Fibroblast of skin of scalp (primary cell): ENCODE measurements at places on chromosomes 12 and 14.

DNA sequence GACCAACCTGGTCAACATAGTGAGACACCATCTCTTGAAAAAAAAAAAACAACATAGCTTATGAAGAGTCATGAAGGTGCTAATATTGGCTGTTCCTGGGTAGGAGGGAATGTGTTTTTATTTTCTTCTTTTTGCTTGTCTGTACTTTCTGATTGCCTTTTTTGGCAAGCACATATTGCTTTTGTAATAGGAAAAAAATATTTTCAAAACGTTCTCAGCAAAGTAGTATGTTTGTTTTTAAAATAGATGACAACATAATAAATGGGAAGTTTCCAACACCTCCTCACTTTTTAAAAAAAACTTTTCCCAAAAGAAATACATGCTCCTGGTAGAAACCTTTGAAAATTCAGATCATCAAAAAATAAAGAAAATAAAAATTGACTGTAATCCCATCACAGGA, 20.9 kb downstream of the FOS start:
- no peak for DNase-seq

DNA sequence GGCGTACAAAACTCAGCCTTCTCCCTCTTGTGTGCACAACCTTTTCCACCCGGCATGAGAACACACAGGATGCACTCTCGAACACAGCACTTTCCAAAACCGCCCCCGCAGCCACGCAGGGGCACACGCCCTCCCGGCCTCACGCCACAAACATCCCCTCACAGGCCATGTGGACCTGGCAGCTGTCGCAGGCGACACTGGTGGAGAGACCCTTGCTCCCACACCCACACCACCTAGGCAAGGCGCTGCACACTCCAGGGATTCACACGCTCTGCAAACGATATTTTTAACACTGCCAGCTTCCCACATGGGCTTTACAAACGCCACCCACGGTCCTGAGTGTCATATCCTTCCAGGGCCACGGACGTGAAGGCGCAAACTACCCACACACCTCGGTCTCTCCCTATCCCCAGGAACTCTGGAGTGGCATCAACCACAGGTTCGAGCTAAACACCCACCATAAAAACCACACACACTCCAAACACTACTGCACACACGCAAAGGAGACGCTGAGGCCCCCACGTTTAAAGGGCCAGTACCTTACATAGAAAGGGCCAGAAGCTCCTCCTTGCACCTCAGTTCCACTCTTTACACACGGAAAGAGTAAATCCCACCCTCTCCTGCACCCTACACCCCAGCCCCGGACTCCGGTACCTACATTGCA, 12.4 kb upstream of the ITGB7 start:
- peak; percentile 49 for DNase-seq

GRCh38 chr14:80637756-80638619, 303.6 kb downstream of the CEP128 start:
- peak; percentile 66 for DNase-seq

- no peak for DNase-seq
These were observed 313.1 kb downstream of the RAD51B start for GRCh38 chr14:68132563-68133121.

GRCh38 chr12:113795445-113795844, 170.7 kb downstream of the RBM19 start:
- DNase-seq: no peak

GRCh38 chr12:22190969-22191368, 143.5 kb downstream of the ST8SIA1 start:
- DNase-seq: no peak

- no peak for DNase-seq
These were observed 37.5 kb downstream of the KCNA1 start for GRCh38 chr12:4947253-4947652.

DNA sequence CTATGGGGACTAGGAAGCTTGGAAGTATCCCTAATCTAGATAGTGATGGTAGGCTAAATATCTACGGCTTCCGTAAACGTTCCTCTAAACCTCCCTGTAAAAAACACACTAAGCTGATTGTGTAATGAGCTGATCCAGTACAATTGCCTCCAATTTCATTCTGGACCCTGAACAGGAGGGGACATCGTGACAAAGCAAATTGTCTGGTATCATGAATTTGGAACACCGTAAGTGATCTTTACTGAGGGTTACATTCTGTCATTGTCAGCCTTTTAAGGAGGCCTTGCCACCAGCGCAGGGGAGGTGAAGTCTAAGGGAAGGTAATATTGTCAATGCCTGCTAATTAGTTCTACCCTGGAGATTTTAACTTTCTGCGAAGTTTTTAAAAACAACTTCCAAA, 487 bp upstream of the MGST1 start:
- no peak for DNase-seq

DNA sequence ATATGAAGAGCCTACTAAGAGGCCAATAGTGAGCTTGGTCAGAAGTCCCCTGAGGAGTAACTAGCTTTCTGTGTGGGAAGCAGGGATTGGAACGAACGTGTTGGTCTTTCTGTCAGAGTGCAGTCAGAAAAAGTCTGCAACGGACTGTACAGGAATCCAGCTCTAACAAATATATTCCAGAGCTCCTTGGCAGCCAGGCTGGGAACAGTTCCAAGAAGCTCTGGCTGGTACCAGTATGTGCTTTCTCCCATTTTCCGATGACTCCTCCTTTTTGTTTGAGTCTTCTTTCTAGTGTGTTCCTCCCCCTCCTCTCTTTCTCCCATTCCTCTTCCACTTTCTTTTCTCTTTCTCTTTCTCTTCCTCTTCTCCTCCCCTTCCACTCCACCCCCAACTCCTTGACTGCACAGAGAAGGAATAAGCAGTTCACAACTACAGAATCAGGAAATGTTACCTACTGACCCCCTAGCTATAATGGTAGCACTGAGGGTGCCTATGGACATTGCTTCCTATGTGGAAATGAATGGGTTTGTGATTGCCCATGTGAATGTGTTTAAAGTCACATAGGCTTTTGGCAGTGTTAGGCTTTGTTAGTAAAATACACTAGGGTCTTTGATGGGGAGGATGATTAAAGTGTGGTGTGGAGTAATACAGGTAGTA, 59.9 kb downstream of the TTLL5 start:
- DNase-seq: peak; percentile 76

DNA sequence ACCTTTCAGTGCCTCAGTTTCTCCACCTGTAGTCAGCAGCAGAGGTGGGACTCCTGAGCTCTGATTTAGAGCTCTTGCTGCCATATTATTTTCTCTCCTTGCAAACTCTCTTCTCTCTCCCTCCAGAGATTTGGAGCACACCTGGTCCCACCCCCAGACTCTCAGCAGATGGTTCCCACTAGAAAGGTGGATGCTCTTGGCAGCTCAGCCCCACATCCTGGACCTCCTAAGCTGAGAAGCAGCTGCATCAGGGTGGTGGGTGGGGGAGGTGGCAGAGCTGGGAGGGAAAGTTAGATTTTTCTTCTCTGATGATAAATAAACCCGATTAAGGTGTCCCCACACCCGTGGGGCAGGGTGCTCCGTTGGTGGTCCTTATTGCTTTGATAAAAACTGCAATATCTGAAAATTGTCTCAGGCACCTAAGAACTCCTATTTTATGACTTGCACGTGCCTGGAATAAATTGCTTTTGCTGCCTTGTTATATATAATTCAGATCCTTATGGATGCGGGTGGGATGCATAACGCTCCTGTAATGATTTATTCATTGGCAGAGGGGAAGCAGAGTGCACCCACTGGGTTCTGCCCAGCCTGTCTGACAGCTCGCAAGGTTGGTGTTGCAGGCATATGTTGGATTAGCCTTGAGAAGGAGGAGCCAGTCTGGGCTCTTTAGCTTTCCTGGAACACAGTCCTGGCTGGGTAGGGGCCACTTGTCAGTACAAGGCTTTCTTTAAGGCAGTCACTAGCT, 214.2 kb downstream of the SUDS3 start:
- no peak for DNase-seq

GRCh38 chr12:46627686-46628085, 198.1 kb downstream of the SLC38A4 start:
- peak; percentile 19 for DNase-seq

DNA sequence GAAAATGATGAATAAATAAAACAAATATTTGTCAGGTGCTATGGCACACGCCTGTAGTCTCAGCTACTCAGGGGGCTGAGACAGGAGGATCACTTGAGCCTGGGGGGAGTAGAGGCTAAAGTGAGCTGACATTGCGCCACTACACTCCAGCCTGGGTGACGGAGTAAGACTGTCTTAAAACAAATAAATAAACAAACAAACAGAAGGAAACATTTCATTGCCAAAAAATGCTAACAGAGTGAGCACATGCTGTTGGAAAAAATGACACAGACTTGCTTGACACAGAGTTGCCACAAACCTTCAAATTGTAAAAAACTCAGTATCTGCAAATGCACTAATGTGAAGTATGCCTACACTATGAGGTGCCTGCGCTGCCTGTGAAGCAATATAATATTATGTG, 50.8 kb upstream of the AP4S1 start:
- peak; percentile 27 for DNase-seq

GRCh38 chr14:67004521-67004920, 184.7 kb upstream of the GARIN2 start:
- peak; percentile 9 for DNase-seq

DNA sequence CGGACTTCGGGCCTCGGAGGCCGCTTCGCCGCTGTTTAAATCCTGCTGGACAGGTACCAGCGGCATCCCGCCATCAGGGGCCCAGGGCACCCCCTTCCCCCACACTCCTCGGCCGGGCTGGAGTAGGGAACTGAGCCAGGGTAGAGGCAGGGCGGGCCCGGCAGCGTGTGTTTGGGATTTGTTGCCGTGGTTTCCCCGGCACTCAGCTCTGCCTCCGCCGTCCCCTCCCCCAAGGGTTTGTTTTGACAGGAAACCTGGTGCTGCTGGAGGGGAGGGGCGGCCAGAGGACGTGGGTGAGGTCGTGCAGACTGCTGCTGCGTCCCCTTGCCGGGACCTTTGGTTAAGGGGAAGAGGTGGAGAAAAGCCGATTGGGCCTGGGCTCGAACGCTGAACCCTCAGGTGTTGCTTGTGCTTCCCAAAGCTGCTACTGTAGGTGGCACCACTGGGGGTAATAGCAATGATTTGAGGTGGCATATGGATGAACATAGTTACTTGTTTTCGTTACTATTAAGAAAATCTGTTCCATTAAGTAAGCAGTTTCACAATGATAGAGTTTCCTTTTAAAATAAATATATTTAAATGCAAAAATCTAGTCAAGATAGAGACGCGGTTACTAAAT, 778 bp downstream of the TCP11L2 start:
- peak; percentile 74 for DNase-seq

GRCh38 chr12:44674875-44675274, 201.2 kb downstream of the NELL2 start:
- no peak for DNase-seq

DNA sequence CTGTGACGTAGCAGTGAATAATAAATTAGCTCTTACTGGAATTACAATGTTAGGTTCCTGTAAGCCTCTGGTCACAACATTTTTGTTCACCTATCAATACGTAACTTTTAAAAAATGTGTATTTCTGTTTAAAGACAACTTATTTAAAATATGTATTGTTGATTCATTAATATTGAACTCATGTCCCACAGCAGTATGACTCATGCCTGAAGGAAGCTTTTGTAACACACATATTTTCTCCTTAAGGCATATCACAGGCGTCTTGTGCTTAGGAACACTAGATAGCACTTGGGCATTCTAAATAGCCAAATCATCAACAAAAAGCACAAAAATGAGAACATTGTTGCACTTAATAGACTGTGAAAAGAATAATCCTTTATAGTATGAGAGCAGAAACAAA, 92.5 kb downstream of the GPHN start:
- peak; percentile 24 for DNase-seq

- no peak for DNase-seq
These were observed 51.3 kb upstream of the A2ML1 start for GRCh38 chr12:8771072-8771471.

GRCh38 chr14:41298328-41298690, 308.4 kb upstream of the LRFN5 start:
- no peak for DNase-seq

GRCh38 chr12:100789146-100789545, 5.4 kb upstream of the ANO4 start:
- DNase-seq: no peak

- no peak for DNase-seq
These were observed 30.6 kb downstream of the NGB start for GRCh38 chr14:77240336-77240915.

DNA sequence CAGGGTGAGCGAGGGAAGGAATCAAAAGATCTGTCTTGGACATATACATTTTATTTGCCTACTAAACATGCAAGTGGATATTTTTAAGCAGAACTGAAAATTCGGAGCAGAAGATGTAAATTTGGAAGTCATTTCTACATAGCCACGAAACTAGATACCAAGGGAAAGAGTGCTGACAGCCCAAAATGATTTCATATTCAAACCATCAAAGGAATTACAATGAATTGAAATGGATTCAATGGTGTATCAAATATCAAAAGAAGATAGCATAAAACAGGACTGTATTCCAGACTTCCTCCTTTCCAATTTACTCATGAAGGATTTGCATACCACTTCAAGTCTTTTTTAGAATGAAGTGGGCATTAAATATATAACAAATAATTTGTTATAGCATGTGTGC, 313.5 kb upstream of the KITLG start:
- DNase-seq: peak; percentile 21

DNA sequence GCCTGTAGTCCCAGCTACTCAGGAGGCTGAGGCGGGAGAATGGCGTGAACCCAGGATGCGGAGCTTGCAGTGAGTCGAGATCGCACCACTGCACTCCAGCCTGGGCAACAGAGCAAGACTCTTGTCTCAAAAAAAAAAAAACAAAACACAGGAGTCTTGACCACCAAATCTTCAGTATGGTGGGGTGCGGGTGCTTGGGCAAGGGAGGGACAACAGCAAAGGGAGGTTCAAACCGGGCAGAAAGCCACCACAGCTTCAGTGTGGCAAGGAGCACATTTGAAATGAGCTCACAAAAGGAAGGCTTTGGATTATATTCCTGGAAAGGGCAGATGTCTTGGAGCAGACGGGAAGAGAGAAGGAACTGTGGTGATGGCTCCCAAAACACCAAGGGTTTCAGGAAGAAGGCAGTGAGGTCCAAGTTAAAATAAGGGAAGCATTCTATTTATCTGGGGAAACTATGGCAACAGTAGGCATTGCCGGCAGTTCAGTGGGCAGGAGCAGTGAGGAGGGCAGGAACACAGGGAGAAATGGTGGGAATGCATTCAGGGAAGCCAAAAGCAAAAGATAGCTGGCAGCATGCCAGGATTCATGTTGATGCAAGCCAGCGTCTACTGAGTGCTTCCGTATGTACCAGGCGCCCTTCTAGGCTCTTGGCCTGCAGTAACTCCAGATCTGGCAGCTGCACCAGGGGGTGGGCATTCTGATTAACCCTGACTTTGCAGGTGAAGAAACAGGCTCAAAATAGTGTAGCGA, 51.0 kb upstream of the SRSF5 start:
- peak; percentile 83 for DNase-seq

DNA sequence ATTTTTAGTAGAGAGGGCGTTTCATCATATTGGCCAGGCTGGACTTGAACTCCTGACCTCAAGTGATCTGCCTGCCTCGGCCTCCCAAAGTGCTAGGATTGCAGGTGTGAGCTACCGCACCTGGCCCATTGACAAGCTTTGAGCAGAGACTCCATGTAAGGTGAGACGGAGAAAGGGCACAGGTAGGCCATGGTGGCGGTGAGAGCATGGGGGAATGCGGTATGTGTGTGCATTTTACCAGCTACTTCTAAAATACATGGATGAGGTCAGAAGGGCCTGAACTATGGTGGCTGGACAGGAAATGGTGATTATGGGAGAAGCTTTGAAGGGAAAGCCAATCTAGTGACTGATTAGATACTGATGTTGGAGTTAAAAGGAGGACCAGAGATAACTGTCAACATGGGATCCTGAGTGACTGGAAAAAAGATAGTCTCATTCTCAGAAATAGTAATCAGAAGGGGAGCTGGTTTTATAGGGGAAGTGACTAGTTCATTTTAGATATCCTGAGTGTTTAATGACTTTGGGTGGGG, 21.9 kb upstream of the PTPRB start:
- DNase-seq: no peak
